ENCODE measurements at places on chromosomes 3 and 15.
A peak's percentile ranks its signal among the peaks of the same experiment; 100 is the strongest.

DNA sequence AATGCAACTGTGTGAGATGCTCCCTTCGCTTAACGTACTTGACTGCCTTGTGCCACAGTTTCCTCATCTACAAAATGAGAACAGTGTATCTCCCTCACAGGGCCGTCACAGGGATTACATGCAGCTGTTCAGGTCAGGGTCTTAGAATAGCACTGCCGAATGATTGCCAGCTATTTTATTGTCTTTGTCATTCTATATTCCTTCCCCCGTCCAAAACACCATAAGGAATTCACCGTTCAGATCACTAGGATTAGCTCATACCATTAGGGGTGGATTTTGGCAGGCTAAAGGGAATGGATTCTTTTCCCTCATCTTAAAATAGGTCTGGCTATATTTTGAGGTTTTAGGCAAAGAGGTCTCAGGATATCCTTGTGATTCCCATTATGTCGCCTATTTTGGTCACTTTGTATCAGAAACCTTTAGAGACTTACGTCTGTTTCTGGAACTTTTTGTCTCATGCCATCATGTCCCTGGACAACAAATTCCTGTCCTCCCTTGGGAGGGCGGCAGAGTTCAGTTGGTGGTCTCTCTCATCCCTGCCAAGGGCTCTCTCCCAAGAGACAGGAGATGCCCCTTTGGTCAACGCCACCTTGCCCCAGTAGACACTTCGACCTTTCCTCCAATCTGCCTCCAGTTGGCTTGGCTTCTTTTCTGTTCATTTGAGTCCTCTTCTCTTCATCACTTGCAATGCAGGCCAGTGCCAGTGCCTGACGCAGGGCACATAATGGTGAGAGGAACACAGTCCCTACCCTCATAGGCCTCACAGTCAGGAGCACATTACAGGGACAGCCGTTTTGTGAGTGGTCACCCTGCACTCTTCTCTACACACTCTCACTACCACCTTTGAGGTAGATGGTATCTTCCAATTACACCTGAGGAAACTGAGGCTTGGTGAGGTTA is 171.6 kb upstream of the BHLHE40 start:
- no peak for DNase-seq

DNA sequence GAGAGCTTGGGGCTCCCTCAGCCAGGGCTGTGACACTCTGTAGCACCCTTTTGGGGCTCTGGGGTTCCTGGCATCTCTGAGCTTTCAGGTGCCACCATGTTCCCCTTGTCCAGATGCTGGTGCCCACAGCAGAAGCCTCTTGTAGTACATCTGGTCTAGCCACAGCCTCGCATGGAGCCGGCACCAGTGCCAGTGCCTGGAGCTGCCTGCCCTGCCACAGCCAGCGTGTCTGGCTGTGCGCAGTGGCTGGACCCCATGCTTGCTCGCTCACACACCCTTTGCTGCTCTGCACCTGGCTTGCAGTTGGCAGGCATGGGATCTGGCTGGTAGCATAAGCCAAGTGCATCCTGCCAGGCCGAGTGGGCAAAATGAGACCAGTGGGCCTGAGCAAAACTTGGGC is 744.8 kb upstream of the GBE1 start:
- no peak for DNase-seq

DNA sequence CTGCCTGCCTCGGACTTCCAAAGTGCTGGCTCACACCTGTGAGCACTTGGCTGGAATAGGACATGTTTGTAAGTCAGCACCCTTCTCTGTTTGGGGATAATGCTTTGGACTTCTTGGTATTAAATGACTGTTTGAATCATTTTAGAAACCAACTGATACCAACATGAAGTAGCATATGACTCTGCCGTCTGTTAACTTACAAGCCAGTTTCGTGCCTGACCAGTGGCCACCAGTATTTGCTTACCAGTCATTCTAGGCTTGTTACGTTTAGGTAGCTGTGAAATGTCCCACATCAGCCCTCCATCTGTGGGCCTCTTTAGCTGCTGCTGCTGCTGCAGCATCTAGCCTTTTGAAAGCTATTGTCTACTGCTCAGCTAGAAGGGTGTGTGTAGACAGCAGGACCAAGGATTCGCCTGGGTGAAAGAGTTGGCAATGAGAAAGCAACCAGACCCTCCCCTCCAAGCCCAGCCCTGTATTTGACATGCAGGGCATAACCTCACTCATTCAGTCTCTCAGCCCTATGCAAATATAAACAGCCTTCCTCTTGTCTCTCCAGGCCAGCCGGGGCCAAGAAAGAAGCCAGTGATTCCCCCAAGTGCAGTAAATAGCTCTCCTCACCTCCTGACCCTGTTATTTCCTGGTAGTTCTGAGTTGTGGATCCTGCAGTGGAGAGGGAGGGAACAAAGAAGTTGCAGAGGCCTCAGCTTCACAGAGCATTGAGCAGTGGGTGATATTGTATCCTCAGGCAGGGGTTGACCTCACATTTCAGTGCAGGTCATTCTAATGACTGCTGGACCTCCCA is 51.0 kb downstream of the NKIRAS1 start:
- DNase-seq: peak; percentile 47

- no peak for DNase-seq
Observed at GRCh38 chr3:59451800-59452746, 402.2 kb upstream of the CFAP20DC start.

- DNase-seq: no peak
Observed at GRCh38 chr15:55499151-55499550, 8.9 kb downstream of the DNAAF4 start.
